ENCODE measurements at places on chromosomes 3 and 15.
A peak's percentile ranks its signal among the peaks of the same experiment; 100 is the strongest.

- DNase-seq = no peak
Observed at GRCh38 chr3:45035441-45036301, 9.6 kb downstream of the CLEC3B start.

- no peak for DNase-seq
Observed at GRCh38 chr3:12707449-12707848, 43.5 kb upstream of the RAF1 start.

- no peak for DNase-seq
Observed at GRCh38 chr3:12005951-12006625, 1.9 kb downstream of the SYN2 start.

DNA sequence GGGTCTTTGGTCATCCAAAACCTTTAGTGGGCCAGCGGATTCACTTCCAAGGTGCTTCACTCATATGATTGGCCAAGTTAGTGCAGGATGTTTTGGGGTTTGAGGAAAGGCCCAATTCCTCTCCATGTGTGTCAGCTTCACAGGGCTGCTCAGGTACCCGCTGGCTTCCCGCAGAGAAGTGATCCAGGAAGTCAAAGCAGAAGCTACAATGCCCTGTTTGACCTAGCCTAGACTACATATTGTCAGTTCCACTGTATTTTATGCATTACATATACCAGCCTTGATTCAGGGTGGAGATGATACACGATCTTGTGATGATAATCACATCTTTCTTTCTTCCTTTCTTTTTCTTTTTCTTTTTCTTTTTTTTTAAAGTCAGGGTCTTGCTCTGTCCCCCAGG lies 32.1 kb downstream of the PDE8A start:
- DNase-seq = no peak

DNA sequence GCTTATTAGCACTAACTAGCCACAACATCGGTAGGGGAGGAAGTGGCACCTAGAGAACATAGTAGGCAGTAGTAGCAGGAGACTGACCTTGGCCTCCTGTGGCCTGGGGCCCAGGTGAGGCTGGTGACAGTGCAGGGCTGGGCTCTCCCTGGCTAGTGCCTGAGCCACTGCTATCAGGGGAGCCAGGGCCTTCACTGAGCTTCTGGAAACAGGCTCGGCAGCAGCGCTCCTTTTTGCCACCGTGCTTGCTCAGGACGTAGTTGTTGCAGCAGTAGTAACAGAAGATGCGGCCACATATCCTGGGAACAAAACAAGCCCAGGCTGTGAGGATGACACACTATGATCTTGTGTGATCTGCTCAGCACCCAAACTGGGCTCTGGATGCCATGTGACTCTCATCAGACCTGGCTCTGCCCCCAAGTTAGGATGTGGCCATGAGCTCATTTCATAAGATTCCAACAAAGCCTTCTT lies 15.1 kb downstream of the CXCR6 start:
- DNase-seq = no peak

GRCh38 chr3:47762233-47762632 lies 19.5 kb downstream of the SMARCC1 start:
- DNase-seq = no peak

DNA sequence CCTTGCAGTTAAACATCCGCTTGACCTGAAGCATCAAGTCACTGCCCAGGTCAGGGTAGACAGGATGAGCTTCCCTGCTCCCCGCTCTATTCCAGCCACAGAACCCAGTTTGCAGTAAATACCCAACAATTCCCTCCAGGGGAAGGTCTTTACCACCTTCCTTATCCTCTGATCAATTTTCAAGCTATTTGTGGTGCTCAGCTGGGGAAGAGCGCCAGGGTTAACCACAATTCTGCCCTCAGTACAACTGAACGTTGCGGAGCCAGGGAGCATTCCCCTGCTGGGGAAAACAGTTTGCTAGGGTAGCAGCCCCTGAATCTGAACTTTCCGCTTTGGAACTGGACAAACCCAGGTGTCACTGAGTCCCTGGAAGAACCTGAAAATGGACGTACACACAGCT lies 28.5 kb downstream of the RBPMS2 start:
- no peak for DNase-seq

- DNase-seq = no peak
Observed at GRCh38 chr3:170102431-170102830, 64.6 kb downstream of the GPR160 start.

- DNase-seq = no peak
Observed at GRCh38 chr3:111751961-111752360, 107.1 kb upstream of the PHLDB2 start.

DNA sequence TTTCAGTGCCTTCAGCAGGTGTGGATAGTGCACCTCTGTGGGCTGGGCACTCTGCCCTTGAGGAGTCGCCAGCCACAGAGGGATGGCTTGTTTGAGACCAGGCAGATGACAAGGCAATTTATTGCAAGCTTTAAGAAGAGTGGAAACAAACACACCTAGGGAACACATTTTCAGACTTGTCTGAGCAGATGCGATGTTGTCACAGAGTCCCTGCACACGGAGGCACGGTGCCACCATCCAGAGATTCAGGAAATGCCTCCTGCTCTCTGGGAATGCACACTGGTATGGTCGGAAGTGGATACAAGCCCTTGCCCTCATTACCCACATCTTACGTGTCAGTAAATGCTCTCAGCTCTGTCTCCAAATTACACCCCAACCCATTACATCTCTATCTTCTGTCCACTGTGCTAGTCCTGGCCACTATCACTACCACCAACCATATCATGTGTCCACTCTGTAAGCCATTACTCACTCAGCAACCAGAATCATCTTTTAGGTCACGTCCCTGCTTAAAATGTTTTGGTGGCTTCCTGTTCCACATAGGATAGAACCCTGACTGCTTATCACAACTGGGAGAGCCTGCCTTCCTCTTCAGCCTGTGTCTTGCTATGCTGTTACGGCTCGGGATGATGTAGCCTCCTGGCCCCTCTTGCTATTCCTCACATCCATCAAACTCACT lies 196.9 kb downstream of the SLCO3A1 start:
- DNase-seq = no peak

GRCh38 chr15:83285979-83286553 lies 1.6 kb upstream of the BNC1 start:
- no peak for DNase-seq

GRCh38 chr3:52552089-52552488 lies 15.7 kb downstream of the UQCC5 start:
- no peak for DNase-seq

DNA sequence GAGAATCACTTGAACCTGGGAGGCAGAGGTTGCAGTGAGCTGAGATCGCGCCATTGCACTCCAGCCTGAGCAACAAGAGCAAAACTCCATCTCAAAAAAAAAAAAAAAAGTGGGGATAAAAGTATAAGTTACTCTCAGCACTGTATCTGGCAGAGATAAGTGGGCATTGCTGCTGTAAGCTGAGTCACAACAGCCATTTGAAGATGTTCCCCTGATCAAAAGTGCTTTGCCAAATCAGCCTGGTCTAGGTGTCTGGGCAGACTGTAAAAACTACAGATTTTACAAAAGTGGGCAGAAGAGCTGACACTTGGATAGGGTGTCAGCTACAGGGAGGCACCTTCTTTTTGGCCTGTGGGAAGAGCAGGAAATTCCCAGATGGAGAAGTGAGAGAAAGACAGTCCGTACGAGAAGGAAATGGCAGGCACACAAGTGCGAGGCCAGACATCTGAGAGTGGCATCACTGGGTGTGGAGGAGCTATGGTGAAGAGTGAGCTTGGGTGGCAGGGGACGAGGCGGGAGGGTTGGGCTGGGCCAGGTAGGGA lies 78.5 kb downstream of the TRAK1 start:
- DNase-seq = no peak

DNA sequence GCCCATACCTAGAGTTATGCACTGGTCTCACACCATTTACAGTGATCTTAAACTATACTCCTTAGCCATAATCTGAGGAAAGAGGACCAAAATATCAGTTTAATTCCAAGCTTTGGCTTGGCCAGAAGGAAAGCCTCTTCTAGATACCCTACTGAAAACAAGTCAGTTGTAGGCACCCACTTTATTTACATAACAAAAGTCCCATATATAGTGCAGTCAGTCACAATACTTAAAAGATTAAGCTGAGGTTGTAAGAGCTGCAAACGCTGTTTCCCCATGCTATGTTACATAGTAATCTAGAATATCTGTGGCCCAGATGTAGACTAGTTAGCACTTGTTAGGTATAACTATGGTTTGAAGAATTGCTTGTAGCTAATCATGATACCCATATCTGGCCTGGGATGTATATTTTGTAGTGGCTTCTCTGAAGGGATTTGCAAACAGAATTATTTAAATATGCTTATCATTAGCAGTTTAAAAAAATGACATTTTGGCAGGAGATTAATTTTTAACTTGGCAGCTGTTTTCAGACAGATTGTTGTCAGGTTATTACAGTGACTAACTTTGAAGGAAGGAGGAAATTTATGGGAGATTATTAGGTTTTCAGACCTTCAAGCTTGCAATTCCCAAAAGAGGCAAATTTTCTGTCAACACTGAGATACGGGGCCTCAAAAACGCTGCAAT lies 160.4 kb upstream of the SLC2A2 start:
- DNase-seq = no peak

DNA sequence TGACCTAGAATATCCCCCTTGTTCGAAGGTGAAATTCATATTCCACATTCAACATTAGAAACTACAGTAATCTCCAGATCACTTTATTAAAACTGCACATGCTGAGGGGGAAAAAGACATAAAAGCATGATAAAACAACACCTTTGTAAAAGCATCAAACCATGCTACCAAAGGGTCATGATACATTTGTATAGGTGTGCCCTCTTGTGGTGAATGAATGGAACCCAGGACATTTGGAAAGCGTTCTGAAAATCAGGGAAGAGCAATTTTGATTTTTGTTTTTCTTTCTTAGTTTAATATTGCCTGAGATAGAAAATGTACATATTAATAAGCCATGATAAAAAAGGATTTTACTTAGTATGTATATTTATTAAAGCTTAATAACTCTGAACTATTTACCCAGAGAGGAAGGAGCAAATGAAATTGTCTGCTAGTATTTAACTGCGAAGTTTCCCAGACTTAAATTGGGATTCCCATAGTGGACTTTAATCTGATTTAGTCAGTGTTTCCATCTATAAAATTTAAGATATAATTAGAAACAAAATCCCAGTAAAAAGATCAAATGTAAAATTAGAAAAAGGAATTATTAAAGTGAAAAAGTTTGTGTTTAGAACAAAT lies 105.8 kb upstream of the ARL6 start:
- peak; percentile 76 for DNase-seq

- no peak for DNase-seq
Observed at GRCh38 chr3:139120086-139121056, 75.7 kb upstream of the PRR23C start.

DNA sequence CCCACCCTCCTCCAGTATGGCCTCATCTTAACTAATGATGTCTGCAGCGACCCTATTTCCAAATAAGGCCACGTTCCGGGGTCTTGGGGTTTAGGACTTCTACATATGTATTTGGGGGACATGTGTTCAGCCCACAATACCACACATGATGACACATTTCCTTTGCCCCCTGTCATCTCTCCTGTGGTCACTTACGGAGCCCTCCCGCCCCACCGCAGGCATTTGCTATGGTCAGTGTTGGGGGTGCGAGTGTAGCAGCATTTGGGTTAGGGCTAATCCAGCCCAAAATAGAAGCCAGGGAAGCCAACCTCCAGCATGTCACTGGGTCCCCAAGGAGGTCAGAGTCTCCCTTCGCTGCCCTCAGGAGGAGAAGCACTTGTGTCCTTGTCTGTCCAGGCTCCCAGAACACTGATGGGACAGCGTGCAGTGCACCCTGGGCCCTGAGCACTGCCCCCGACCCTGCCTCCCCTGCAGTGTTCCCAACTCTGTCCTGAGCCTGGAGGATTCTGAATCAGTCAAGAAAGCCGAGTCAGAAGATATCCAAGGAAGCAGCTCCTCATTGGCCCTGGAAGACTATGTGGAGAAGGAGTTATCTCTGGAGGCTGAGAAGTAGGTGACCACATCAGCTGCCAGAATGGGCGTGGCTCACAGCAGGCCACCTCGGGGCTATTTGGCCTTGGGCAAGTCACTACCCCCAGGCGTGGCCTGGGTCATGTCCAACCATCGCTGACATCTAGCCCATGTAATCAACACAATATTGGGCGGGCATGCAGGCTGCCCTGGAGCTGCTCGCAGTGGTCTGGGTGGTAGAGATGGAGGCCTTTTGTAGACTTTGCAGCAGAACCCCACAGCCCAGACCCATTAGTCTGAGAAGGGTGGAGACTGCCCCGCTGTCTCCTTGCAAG lies 46.9 kb upstream of the FGD5 start:
- DNase-seq = no peak

DNA sequence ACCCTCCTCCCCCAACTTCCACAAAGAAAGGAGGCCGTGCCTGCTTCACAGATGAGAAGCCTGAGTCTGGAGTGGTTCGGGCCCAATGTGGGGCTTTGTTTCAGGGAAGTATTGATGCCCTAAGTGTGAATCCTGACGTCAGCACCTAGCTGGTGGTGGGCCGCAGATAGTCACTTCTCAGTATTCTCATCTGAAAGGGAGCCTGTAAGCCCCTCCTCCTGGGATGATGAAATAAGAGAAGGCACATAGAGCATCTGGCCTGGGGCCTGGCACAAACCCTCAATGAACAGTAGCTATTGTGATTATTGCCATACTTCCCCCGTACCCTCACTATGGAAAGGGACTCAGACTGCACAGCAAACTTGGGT lies 24.8 kb downstream of the LINGO1 start:
- peak; percentile 43 for DNase-seq

DNA sequence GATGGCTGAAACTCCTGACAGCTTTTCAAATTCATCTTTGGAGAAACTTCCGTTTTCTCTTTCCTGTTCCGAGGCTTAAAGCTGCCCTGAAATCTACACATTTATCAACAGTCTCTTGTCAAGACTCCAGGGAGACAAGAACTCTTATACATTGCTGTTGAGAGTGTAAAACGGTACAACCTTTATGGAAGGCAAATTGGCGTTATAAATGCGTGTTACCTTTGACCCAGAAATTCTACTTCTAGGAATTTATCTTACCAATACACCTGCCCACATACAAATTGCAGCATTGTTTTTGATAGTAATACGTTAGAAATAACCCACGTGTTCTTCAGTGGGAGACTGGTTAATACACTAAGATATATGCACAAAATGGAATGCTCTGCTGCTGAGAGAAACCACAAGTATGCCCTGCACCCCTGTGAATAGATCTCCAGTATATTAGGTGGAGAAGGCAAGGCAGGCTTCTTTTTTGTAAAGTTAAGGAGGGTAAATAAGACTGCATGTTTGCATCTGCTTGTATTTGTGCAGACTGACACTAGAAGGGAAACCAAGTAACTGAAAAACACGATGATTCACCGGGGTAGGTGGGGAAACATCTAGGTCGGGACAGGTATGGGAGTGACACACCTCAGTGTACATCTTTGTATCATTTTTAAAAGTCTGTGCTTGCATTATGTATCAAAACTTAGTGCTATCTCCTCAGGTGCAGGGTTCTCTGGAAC lies 97.5 kb downstream of the IGF1R start:
- no peak for DNase-seq
